ENCODE measurements at places on chromosomes 13 and 19. TPM values are rescaled to one million over a fixed set of nuclear protein-coding genes. Genes with fewer than 3 reads are reported as not detected.

GRCh38 chr13:40161931-40162330, 504.5 kb downstream of the FOXO1 start:
- DNase-seq, result no peak

PSG1 gene
- not detected for total RNA-seq

DNA sequence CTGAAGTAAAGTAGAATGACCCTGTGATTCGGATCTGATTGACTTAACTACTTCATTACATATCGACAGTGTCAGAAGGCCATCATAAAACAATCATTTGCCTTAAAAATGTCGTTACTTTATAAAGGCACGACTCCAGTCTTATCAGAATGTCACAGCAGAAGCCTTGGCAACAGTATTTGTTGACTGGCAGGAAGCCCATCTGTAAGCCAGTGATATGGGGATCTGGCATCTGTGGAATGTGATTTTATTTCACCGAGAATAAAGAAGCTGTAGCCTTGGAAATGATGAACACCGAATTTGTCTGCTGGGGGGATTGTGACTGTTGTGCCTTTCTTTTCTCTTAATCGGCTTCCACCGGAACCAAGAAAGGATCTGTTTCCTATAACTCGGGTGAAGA, 362.5 kb downstream of the TDRD3 start:
- DNase-seq, result no peak

DNA sequence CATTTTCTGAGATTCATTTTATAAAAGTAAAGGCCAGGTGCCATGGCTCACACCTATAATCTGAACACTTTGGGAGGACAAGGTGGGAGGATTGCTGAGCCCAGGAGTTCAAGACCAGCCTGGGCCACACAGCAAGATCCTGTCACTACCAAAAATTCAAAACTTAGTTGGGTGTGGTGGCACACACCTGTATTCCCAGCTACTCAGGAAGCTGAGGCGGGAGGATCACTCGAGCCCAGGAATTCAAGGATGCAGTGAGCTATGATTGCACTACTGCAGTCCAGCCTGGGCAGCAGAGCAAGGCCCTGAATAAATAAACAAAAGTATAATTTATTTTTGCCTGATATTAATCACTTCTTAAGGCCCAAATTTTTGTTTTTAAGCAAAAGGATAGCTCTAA, 40.5 kb downstream of the DHRS12 start:
- no peak for DNase-seq

DNA sequence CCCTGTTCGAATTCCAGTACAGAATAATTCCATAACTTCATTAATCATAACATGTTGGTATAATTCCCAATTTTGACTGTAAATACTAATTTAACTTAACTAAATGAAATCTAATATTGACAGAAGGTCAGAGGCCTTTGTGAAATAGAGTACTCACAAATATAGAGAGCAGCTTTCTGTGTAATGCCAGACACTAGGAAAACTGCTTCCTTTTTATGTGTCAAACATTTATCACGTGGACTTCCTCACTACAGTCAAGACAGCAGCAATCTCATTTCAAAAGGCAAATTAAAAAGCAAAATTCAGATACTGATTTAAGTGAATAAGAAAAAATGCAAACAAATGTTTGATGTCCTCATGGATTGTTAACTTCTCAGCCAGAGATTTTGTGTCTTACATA, 13.1 kb downstream of the ITM2B start:
- DNase-seq, result no peak

SERTAD3 gene
- total RNA-seq, result 34.2 TPM

IGSF23 gene
- not detected for total RNA-seq

DNA sequence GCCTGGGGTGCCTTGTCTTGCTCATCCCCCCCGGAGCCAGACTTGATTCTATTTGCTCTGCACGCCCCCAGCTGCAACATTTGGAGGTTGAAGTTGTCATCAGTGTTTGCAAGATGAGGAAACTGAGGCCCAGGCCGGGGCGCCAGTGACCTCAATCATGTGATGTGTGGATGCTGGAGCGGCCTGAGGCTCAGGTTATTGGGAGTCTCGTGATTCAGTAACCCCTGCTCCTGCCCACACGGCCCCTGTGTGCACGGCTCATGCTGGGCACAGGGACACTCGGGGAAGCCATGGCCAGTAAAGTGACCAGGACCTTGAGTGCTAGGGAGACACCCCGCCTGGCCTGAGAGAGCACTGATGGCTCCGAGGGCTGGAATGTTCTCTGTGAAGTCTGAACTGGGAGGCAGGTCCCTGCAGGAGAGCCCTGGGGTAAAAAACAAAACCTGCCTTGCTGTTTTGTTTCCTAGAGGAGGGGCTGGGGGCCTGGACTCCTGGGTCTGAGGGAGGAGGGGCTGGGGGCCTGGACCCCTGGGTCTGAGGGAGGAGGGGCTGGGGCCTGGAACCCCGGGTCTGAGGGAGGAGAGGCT, 1.9 kb downstream of the FGF21 start:
- no peak for DNase-seq

MEIOSIN gene
- not detected for total RNA-seq

ZNF208 gene
- 40.2 TPM for total RNA-seq

DLL3 gene
- not detected for total RNA-seq

- DNase-seq, result no peak
Measured at GRCh38 chr13:46893221-46893740, 3.6 kb downstream of the HTR2A start.

DNA sequence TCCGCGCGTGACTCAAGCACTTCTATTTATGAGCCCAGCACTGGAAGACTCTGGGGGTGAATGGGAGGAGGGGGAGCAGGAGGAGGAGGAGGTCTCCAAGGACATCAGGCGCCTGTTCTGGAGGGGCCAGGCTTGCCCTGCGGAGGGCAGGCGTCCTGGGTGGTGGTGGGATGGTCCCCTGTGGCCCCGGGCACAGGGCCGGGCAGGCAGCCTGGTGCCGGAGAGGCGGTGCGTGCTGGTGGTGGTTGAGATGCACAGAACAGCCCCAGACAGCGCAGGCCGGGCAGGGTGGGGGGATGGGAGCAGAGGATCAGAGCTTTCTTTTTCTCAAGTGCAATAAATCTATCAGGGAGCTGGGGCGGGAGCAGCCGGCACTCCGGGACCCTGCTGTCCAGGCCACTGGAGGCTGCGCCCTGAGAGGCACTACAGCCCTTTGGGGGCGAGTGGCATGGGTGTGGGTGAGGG, 14.0 kb downstream of the NKPD1 start:
- DNase-seq, result no peak

DNA sequence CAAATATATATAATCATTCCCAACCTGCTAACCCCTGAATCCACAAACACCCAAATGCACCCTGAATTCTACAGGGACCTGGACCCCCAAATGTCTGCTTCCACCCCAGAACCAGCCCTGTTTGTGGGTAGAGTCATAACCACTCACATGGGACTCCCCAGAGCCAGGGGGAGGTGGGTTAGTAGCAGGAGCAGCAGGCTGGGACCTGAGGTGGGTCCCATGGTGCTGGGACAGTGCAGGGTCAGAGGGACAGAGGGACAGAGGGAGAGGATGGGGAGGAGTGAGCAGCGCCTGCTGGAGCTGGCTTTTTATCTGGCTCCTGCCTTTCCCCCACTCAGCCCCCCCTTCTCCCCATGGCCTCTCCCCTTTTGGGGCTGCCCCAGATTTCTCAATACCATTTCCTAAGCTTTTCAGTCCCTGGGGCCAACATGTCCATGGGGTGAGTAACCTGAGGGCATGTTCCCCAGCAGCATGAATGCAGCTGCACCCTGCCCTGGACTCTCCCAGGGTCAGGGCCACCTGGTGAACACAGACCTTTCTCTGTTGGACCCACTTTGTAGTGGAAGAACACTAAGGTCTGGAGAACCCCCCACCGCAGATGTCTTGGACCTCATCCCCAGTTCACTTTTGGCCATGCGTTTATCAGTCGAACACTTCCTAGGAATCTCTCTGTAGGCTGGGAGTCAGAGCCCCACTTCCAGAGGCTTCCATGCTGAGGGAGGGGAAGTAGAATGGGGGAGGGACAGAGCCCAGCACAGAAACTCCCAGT, at the start of gene C3:
TSS of gene C3 (minus strand) at position 282 of the 769 bp plus-strand sequence. CDS start at position 221, 61 bp downstream.
- peak; percentile 92 for DNase-seq
